ENCODE measurements at places on chromosomes 6 and 20. TPM values are rescaled to one million over a fixed set of nuclear protein-coding genes. Genes with fewer than 3 reads are reported as not detected.

Gene PAX1
- not detected for total RNA-seq

Gene NRSN1
- total RNA-seq: not detected

- DNase-seq: peak; percentile 82
These were observed 44.3 kb upstream of the PTGIS start for GRCh38 chr20:49612127-49612738.

- no peak for DNase-seq
These were observed 93.4 kb upstream of the EEF1E1 start for GRCh38 chr6:8195714-8196102.

DNA sequence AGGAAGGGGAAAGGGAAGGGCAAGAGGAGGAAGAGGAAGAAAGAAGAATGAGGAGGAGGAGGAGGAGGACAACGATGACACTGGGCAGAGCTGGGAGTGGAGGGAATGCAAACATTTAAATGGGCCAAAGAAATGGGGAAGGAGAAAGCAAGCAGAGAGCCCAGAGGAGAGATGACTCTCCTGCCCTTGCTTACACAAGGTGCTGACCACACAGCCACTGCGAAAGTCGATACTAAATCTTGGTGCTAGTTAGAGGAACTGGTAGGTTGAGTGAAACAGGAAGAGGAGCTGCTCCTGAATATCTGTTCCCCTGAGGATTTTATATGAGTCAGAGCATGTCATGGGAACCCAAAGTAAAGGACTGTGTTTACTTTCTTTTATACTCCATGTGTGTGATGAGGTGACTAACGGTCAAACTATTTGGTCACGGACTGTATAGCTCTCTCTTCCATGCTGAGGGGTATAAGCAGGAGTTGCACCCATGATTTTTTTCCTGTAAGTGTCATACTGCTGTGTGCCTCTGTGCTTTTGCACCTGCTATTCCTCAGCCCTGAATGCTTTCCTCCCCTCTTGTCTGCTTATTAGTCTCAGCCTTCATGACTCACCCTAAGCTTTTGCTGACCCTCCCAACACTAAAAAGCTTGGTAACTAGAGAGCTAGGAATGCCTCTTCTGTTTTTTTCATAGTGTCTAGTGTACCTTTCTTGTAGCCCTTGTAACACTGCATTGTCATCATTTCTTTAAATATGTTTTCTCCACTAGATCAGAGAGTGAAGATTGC, 9.5 kb upstream of the PAQR8 start:
- no peak for DNase-seq

DNA sequence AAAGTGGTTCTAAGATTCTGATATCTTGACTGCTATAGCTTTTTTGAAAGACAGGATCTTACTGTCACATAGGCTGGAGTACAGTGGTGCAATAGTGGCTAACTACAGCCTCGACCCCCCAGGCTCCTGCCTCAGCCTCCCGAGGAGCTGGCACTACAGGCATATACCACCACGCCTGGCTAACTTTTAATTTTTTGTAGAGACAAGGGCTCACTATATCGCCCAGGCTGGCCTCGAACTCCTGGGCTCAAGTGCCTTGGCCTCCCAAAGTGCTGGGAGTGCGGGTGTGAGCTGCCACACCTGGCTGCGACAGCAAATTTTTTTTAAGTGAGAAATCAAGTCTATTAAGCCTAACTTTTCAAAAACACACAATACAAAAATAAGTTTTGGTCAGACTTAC, 106.6 kb downstream of the NOL4L start:
- DNase-seq: no peak

- DNase-seq: no peak
These were observed 126.4 kb downstream of the OPN5 start for GRCh38 chr6:47908271-47908670.

GRCh38 chr6:91079969-91080368, 493.1 kb upstream of the MAP3K7 start:
- DNase-seq: no peak

DNA sequence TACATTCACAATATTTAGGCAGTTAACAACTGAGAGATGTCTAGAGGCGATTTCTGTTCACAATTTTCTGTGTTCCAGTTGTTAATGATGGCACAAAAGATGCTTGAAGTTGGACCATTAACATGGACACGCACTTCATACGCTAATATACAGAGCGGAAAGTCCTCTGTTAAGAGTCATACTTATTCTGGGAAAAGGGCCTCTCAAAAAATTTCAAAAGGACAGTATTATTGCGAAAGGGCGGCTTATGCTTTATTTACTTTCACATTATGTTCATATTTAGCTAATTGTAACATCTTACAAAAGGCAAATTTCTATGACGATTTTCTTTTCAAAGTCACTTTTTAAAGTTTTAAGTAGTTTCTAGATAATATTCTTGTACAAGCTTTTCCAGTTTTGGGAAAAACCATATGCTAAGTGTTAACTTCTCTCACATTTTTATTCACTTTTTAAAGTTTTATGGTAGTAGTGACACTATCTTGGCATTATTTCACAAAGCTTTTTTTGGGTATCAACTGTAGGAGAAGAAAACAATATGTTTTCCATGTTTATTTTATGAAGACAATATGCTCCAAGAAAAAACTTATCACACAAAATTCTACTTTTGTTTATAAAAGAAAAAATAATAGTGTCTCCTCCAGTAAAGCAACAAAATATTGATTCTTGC, 62.3 kb downstream of the MAP7 start:
- no peak for DNase-seq

DNA sequence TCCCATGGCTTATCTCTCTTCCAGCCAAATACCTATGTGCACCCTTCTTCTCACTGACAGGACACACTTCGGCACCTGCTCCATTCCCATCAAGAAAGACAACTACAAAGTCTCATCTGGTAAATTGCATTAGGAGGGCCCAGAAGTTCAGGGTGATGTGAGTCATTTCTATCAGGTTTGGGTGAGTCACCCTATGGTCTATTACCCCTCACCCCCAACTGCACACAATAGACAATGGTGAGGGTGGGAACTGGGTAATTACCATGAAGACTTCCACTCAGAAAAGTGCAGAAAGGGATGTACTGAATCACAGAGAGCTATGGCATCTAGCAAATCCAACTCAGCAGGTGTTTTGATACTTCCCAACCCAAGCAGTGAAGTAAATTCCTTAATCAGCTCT, 54.8 kb downstream of the OPN5 start:
- no peak for DNase-seq

DNA sequence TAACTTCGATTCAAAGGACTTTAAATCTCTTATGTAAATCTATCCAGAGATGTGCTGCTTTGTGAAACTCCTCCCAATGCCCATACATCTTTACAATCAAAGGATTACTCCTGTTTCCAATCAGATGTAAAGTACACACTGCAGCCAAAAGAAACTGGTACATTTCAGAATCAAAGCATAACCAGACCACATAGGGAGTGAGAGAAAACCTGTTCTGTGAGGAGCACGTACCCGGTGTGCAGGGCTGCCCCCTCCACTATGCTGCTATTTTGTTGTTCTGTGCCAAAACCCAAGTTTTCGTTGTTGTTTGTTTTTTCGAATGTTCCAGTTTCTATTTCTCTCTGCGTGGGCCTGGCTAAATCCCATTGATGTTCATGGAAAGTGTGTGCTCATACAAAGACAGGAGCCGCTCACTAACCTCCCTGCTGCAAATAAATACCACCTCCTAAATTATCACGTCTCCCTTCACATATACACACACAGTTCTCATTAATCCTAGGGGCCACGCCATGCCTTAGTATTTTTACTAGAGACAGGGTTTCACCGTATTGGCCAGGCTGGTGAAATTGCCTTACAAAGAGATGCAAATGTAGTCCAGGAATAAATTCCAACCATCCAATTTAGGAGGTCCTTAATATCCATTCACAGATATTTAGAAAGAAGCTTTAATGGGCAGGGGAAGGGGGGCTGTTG, 52.9 kb downstream of the ATP9A start:
- no peak for DNase-seq

- DNase-seq: peak; percentile 23
These were observed 348.8 kb downstream of the UTRN start for GRCh38 chr6:144633886-144634285.

DNA sequence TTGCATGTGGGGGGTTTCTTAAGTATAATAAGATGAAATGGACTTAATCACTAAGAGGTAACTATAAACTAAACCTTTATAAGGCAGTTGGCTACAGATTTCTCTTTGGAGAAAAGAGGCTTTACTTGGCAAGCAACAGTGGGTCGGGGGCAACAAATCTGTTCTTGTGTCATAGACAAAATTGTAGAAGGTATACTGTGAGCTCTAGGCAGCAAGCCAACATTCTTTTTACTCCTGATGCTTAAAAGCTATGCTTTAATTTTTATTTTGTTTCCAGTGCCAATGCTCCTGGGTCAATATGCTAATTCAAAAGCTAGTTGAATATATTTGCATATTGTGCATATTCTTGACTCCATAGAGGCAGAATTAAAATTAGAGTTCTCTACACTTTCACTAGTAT, 495.4 kb downstream of the BTBD3 start:
- no peak for DNase-seq

DNA sequence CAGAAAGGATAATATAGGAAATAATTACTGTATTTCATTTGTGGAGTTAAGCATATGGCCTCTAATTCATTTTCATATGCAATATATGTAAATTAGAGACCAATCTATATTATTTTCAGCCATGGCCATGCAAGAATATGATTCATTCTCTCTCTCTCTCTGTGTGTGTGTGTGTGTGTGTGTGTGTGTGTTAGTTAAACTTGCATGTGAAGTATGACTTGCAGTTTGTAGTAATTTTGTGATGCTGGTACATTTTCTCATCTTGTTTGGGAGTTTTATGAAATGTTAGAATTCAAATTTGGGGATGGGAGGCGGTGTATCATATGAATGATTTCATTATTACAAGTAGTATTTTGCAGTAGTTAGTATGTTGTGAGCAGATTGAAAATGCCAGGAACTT, 74.8 kb downstream of the JARID2 start:
- DNase-seq: no peak

- no peak for DNase-seq
These were observed 13.1 kb downstream of the PSMB9 start for GRCh38 chr6:32867022-32867477.

DNA sequence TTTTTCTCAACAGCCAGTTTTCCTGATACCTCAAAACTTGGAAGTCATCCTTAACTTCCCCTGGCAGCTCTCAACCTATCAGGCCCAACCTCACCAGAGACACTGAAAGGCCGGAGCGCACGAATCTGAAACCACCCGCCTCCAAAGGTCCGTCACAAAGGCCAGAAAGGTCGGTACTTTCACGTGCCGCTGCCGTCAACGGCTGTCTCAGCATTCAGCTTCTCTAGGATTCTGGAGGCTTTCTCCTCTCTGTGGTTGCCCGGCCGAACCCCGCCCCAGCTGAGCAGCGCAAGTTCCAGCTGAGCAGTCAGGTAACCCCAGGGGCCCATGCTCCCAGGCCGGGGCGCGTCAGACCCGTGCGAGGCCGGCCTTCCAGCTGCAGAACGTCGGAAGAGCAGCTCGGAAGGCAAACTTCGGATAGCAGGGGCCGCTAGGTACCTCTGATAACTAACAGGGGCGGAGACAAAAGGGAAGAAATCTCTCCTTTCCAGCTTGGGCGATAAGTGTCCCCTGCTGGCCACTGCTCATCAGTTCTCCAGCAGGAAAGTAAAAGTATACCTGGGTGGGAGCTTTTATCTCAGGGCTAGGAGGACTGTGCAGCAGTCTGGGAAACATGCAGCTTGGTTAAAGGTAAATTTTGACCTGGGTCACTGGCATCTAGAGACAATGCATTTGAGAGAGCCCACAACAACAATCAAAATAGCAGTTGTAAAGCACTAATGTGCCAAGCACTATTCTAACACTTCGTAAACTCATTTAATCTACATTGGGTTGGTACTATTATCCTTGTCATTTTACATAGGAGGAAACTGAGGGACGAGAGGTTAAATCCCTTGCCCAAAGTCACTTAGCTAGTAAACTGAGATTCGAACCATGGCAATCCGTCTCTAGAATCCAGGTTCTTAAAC, 16.1 kb downstream of the ZSCAN12 start:
- peak; percentile 86 for DNase-seq

DNA sequence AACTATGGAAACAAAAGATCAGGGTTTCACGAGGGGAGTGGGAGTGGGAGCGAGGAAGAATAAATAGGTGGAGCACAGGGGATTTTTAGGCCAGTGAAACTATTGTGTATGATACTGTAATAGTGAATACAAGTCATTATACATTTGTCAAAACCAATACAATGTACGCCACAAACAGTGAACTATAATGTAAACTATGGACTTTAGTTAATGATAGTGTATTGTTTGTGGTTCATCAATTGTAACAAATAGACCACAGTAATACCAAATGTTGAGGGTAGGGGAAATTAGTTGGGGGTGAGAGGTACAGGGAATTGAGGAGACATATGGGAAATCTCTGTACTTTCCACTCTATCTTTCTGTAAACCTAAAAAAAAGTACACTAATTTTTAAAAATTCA, 218.4 kb downstream of the FRK start:
- DNase-seq: no peak

Gene TTK
- 0.31 TPM for total RNA-seq

- no peak for DNase-seq
These were observed 5.9 kb downstream of the EEF1A2 start for GRCh38 chr20:63492982-63493381.

DNA sequence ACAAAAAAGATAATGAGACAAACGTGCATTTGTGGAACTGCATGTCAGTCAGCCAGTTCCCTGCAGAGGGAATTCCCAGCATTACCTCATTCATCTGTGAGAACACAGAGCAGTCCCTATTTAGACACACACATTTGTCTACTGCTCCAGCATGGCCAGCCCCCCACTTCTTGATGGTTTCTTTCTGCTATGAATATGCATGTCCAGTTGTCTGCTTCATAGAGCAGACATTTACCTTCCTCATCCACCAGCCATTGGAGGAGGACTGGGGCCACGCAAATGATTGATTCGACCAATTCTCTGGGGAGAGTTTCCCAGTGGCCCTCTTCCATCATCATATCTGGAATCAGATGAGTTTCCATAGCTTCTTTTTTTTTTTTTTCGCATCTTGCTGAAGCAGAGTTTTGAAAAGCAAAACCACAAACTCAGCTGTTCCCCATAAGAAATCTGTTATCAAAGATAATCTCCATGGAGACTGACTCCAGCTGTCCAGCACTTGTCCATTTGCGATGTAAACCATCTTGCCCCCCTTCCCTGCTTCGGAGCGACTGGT, 11.8 kb downstream of the ENPP1 start:
- no peak for DNase-seq

GRCh38 chr6:39035681-39036080, 12.9 kb upstream of the GLP1R start:
- no peak for DNase-seq

- DNase-seq: no peak
These were observed 82.0 kb downstream of the JPH2 start for GRCh38 chr20:44104798-44105517.

GRCh38 chr20:63517376-63518309, 2.9 kb upstream of the PPDPF start:
- DNase-seq: no peak

- DNase-seq: no peak
These were observed 33.9 kb upstream of the TBC1D20 start for GRCh38 chr20:496126-496696.

- no peak for DNase-seq
These were observed 2.3 kb upstream of the EEF1A2 start for GRCh38 chr20:63500902-63501817.

GRCh38 chr6:22949967-22950366, 380.6 kb downstream of the HDGFL1 start:
- DNase-seq: no peak
